ENCODE measurements at places on chromosomes 1 and 21. TPM values are rescaled to one million over a fixed set of nuclear protein-coding genes. Genes with fewer than 3 reads are reported as not detected.

The S100A7 gene
- total RNA-seq = not detected

- H3K27ac ChIP-seq = no peak overlapping the region
- no peaks in the 10 kb centered on the region for H3K4me1 ChIP-seq
- H3K27me3 ChIP-seq = no peaks in the 10 kb centered on the region
- no peak for DNase-seq
Observed at GRCh38 chr1:117452216-117452615, 85.0 kb downstream of the MAN1A2 start.

GRCh38 chr21:29187944-29188343, 57.5 kb downstream of the MAP3K7CL start:
- H3K4me3 ChIP-seq = no peak overlapping the region
- no peak overlapping the region for H3K27ac ChIP-seq
- peaks cover 2% of the 10 kb centered on the region for H3K27me3 ChIP-seq
- peaks cover 2% of the 10 kb centered on the region for H3K4me1 ChIP-seq
- DNase-seq = no peak

The OR2T5 gene
- not detected for total RNA-seq

DNA sequence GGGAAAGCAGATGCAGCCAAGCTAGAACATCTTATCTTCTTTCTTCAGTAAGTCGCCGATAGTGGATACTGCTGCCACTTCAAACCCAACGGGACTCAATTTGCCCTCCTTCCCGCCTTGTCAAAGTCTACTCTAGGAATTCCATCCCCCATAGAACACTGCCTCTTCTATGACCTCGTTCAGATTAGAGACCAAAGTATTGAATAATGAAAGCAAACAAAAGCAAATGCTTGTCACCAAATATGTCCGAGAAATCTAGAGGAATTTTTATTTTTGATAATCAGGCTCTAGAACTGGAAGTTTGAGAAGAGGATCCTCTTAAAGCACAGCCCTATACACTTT, 853 bp upstream of the RRAGC start:
- H3K36me3 ChIP-seq = peaks cover 24% of the 10 kb centered on the region
- peaks cover 58% of the 10 kb centered on the region for H3K4me1 ChIP-seq
- peak overlapping the region; percentile 90 for H3K27ac ChIP-seq
- peak overlapping the region; percentile 98 for H3K4me3 ChIP-seq
- H3K27me3 ChIP-seq = no peaks in the 10 kb centered on the region
- DNase-seq = no peak

The PIK3R3 gene
- total RNA-seq = 0.46 TPM

The ZFYVE9 gene
- total RNA-seq = 4.7 TPM

All from activated CD4-positive, alpha-beta T cell treated with anti-CD3 and anti-CD28 coated beads for 36 hours (primary cell).